ENCODE measurements at places on chromosomes 7 and 10.

- no peak for DNase-seq
These were observed 399.3 kb upstream of the PODXL start for GRCh38 chr7:131955679-131956078.

DNA sequence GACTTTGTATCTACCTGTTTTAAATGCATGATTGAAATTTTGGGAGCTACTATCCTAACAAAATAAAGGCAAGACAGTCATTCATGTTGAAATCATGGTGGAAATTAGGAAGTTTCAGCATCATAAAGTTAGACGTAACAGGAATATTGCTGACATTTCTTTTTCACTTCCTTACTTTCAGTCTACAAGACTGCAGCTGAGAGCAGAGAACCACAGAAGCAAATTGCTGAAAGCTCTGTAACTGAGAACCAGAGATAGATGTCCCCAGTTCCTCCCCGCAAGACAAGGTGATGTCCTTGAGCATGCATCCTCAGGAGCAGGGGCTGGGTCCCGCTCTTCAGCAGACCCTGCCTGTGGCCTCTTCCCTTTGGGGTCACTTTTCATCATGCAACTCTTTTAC, 466.3 kb upstream of the POM121L12 start:
- no peak for DNase-seq

GRCh38 chr7:155190688-155191087, 107.0 kb upstream of the INSIG1 start:
- DNase-seq = peak; percentile 80

- no peak for DNase-seq
These were observed 543.6 kb downstream of the SDK1 start for GRCh38 chr7:3844540-3845151.

DNA sequence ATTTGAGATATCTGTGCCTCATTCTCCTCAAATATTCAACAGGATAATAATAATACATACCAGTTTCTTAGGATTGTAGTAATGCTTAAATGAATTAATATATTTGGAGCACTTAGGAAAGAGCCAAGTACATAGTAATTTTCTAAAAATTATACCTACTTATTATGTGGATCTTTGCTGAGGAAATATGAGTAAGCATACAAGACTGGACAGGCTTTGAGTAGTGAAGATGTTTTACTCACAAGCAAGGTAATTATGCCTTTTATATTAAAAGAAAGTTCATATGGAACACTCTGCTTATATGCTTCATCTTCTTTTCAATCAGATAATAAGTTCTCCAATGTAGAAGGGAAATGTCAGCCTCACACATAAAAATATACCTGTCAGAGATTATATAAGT, 337.5 kb upstream of the KAT6B start:
- no peak for DNase-seq

- DNase-seq = peak; percentile 32
These were observed 49.9 kb upstream of the STEAP1B start for GRCh38 chr7:22549667-22550513.

GRCh38 chr10:23100331-23101030, 5.1 kb downstream of the MSRB2 start:
- DNase-seq = no peak

GRCh38 chr7:142795339-142795863, 24.6 kb downstream of the PRSS2 start:
- DNase-seq = peak; percentile 58

- no peak for DNase-seq
These were observed 663.6 kb downstream of the PARD3 start for GRCh38 chr10:34151481-34151880.

DNA sequence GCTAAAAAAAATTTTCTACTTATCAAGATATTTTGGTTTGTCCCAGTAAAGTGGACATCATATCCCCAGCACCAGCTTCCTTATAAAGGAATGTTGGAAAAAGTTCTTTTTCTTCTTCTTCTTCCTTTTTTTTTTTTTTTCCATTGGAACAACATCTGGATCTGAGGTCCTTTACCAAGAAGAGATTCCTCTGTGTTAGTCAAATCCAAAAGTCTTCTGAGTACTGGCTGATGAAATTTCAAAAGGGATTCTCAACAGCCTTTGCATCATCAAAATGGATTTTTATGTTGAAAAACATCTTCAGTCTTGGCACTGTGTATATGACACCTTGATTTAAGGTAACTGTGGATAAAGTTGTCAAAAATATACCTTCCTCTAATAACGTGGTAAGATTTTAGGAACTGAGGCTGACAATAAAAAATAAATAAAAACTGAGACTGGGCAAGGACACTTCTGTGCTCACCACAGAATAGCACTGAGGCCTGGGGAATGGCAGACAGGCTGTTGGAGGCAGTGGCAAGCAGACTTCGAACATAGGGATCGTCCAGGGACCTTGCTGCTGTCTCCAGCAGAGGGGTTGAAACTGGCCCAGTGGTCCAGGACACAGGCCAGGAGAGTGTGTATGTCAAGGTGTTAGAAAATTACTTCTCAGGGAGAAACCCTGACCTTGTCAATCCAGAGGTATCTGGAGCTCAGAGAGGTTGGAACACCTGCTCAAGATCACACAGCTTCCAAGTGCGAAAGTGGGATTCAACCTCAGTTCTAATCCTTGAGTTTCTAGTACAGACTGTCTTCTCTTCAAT, 130.4 kb downstream of the PTPN20 start:
- DNase-seq = no peak

- no peak for DNase-seq
These were observed 16.5 kb downstream of the PWWP2B start for GRCh38 chr10:132413226-132414205.

DNA sequence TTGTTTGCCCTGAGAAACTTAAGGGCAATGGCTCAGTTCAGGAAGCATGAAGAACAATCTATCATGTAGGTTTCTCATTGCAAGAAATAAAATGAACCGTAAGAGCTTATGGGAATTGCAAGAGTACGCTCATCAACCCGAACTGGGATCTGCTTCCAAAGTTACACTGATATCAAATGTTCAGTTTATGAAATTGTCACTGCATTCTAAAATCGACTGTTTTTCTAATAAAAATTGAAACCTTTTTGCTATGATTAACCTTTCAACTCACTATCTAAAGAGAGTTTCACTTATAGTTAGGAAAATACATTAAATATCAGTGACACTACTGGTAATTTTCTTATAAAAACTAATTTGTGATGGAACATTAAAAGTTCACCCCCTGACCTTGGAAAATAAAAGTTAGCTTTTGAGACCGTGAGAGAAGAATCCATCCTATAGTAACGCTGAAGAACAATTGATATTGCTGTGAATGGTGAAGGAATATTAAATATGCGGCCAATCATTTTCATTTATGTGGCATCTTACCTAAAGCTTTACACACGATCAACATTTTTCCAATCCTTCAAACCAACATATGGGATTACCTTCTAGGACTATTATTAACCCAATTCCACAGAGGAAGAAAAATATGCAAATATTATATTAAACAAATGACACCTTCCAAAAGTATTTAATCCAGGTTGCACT, 2.2 kb downstream of the MEOX2 start:
- no peak for DNase-seq

DNA sequence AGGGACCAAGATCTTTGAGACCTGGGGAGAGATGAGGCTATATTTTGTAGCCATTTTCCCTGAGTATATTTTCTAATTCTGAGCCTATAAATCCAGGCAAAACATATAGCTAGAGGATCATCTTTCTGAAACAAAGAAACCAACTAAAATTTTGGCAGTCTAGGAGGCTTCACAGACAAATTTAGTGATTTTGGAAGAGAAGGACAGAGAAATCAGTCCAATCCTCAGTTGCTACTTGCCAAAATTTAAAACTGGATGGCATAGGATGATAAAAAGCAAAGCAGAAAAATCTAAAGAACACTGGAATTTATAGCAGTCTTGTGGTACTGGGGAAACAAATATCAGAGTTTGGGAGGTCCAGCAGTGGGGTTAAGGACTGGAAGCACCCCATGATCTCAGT, 43.4 kb upstream of the POM121L12 start:
- no peak for DNase-seq

GRCh38 chr7:91431601-91432000, 167.4 kb downstream of the FZD1 start:
- no peak for DNase-seq

DNA sequence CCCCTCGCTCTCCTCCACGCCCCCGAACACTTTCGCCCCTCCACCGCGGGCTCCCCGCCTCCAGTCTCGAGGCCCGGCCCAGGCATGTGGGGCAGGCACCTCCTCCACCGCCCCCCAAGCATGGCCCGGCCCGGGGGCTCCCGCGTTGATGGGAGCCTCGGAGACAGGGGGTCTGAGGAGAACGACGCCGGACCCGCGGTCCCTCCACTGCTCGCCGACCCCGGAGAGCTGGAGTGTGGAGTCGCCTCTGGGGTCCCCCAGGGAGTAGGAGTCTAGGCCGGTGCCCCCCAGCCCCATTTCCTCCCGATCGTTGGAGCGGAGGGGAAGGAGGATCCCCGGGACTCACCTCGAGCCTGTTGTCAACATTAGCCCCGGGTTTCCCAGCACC, 206 bp downstream of the UPF2 start:
- DNase-seq = peak; percentile 58

DNA sequence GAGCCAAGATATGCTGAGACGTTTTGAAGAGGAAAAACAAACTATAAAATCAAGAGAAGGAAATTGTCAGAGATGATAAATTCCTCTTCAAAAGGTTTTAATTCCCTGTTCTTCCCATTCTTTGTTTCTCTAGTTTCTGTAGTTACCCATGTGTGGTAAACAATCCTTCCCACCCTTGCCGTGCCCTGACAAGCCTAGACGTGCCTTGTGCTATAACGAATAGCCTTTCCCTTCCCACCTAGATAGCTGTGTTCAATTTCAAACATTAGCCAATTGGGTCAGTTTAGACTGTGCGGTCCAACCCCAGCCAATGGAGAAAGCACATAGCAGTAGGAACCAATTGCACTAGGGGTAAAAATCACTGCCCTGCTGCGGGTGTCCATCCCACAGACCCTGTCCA, 138.1 kb downstream of the RALA start:
- no peak for DNase-seq

DNA sequence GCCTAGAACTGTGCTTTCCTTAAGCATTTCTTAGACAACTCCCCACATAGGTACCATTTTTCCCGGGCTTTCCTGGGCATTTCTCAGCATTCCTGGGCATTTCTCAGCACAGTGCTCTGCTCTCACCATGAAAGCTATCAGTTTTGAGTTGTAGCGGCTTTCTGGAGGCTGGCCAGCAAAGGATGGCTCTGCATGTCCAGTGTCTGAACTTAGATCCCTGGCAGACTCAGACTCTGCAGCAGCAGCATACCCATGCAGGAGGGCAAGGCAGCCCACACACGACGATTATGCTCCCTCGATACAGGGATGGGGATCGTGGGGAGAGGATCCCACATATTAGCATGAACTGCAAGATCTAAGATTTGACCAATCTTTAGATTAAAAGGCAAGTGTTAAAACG, 248.9 kb upstream of the MKI67 start:
- no peak for DNase-seq

DNA sequence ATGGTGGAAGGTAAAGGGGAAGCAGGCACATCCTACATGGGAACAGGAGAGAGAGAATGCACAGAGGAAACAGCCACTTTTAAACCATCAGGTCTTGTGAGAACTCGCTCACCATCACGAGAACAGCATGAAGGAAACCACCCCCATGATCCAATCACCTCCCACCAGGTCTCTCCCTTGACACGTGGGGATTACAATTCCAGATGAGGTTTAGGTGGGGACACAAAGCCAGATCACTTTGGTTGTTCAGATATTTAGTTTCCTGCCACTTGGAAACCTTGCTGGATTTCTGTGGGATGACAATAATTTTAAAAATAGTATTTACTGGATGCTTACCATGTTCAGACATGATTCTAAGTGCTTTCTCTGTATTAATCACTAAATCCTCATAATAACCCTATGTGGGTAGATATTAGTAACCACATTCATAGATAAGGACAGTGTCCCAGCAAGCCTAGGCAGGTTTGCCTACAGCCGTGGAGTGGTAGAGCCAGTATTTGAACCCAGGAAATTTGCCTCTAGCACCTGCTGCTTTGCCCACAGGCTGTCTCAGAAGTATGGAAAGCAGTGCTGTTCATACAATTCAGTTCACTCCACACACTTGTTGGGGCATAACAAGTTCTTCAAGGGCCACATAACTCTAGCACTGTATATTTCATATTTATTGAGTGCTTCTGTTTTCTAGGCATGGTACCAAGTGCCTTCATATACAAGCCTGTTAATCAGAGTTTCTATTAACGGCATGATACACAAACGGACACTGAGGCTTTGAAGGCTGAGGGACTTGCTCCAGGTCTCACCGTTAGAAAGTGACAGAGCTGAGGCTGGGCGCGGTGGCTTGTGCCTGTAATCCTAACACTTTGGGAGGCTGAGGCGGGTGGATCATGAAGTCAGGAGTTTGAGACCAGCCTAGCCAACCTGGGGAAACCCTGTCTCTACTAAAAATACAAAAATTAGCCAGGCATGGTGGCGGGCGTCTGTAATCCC, 8.3 kb downstream of the TLL2 start:
- DNase-seq = no peak

DNA sequence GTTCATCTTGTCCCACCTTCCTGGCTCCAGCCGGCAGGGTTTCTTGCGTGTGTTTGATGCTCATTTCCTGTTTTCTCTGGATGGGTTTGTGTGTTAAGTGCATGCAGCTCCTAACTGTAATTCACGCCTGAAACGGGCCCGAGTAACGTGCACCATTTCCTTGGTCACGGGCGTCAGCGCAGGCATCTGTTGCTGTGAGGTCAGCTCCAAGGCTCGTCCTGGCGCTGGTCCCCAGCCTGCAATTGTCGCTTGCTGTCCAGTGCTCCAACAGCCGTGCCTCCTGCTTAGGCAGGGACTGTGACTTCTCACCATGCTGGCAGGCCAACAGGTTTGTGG, 201.1 kb downstream of the GLRX3 start:
- no peak for DNase-seq

- no peak for DNase-seq
These were observed 46.2 kb upstream of the CCDC3 start for GRCh38 chr10:13047529-13048206.

DNA sequence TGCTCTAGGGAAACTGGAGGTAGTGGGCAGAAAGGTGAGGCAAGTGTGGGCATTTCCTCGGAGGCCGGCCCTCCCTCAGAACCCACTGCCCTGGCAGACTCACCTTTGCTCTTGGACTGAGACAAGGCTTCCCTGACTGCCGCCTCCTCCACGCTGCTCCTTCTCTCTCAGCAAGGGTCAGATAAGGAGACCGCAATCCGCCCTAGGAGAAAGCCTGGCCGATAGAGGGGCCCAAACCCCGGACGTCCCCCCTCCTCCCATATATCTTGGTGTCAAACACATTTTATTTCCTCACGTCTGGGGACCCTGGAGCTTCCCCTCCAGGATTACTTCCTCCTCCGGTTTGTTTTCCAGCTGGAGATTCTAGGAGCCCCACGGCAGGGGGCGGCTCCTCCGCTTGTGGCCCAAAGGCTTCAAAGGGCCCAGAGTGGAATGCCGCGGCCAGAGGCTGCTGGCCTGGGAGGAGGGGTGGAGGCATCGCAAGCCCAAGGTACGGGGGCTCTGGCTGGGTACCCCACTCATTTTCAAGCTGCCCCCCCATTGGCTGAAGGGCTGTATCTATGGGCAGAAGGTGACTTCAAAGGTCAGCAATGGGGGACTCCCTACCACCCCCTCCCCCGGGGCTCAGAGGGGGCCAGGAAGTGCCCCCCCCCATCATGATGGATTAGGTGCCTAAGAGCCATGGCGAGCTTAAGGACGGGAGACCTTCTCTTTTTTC, 31.7 kb upstream of the LBX1 start:
- DNase-seq = no peak

Data from activated naive CD8-positive, alpha-beta T cell treated with anti-CD3 and anti-CD28 coated beads, Interleukin-2, amount 50 U/mL, for 24 hours (primary cell).